Naive B cell (primary cell): ENCODE measurements at places on chromosomes 6 and 20.

DNA sequence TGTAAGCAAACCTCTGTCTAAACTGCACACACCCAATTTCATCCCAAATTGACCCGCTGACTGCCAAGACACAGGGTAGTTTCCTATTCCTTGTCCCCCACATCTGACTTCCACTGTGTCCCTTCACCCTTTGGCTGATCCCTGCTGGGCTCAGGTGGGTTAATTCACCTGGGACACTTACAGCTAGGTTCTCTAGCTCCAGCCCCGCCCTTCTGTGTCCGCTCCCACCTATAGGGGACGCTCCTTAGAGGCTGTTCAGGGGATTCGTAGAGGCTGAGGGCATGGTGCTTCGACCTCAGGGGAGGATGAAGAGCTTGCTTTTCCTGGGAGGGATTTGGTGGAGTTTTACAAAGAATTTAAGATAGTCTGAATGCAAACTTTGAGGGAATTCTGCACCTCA is 4.0 kb upstream of the CD93 start:
- H3K4me3 ChIP-seq, result no peak overlapping the region
- peaks cover 5% of the 10 kb centered on the region for H3K27me3 ChIP-seq
- peaks cover 16% of the 10 kb centered on the region for H3K4me1 ChIP-seq
- no peaks in the 10 kb centered on the region for H3K36me3 ChIP-seq

- no peaks in the 10 kb centered on the region for H3K27me3 ChIP-seq
- H3K36me3 ChIP-seq, result peaks cover 19% of the 10 kb centered on the region
- no peak for DNase-seq
- no peak overlapping the region for H3K4me3 ChIP-seq
Measured at GRCh38 chr20:21322083-21322710, 19.1 kb downstream of the XRN2 start.

DNA sequence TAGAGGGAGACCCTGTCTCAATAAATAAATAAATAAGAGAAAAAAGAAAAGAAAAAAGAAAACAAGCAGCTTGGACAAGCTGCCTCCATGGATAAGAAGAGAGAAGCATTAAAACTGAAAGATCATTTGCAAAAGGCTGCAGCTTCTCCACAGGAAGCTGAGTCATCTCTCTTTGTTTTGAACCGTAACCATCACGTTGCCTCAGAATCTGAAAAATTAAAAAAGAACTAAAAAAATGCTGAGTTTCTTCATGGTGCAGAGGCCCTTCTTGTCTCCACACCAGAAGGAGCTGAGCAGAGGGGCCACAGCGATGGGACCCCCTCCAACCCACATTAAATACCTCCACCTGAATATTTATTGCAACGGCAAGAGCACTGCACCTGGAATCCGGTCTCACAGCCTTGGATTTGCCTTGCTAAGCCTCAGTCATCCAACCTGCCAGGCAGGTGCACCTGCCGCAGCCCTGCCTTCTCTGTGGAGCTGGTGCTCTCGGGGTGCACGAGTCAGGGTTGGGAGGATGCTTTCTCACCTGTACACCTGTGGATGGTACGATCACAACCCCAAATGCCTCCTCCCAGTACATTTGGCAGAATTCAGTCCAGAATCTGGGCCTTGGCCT is 28.1 kb downstream of the TOX2 start:
- no peaks in the 10 kb centered on the region for H3K36me3 ChIP-seq
- no peak overlapping the region for H3K4me3 ChIP-seq
- H3K27me3 ChIP-seq, result no peaks in the 10 kb centered on the region
- H3K27ac ChIP-seq, result no peak overlapping the region
- DNase-seq, result no peak

- no peak overlapping the region for H3K4me3 ChIP-seq
- no peak for DNase-seq
- H3K27ac ChIP-seq, result no peak overlapping the region
- no peaks in the 10 kb centered on the region for H3K36me3 ChIP-seq
- peaks cover 19% of the 10 kb centered on the region for H3K27me3 ChIP-seq
Measured at GRCh38 chr6:71473926-71474325, 185.3 kb downstream of the OGFRL1 start.
